COLO829 (cell line): ENCODE measurements at places on chromosomes 12 and 14.

GRCh38 chr12:76366163-76366562 lies 17.9 kb upstream of the BBS10 start:
- DNase-seq: no peak

GRCh38 chr14:95318399-95319311 lies 1.1 kb downstream of the CLMN start:
- DNase-seq: no peak

- no peak for DNase-seq
Observed at GRCh38 chr14:26204728-26205479, 392.9 kb downstream of the NOVA1 start.

- DNase-seq: no peak
Observed at GRCh38 chr14:91606851-91607250, 96.7 kb upstream of the PPP4R3A start.

- peak; percentile 35 for DNase-seq
Observed at GRCh38 chr14:23153851-23154796, 29.3 kb downstream of the SLC7A8 start.

DNA sequence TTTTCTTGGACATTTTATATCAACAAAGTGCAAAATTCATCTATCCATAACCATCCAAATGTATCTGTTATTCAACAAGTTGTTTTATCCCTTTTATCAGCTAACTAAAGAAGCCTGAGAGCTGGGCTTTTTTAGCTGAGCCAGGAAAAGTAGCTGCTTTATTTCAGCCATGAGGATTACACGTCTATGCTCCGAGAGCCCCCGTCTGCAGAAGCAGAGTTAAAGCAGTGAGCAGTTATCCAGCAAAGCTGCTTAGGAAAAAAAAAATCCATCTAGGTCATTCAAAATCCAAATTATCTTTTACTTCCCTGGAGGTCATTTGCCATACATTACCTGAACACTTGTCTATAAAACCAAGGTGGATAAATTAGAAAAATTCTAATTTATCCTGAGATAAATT lies 15.7 kb upstream of the HECTD1 start:
- no peak for DNase-seq

GRCh38 chr14:103546652-103547454 lies 15.6 kb downstream of the BAG5 start:
- DNase-seq: no peak

DNA sequence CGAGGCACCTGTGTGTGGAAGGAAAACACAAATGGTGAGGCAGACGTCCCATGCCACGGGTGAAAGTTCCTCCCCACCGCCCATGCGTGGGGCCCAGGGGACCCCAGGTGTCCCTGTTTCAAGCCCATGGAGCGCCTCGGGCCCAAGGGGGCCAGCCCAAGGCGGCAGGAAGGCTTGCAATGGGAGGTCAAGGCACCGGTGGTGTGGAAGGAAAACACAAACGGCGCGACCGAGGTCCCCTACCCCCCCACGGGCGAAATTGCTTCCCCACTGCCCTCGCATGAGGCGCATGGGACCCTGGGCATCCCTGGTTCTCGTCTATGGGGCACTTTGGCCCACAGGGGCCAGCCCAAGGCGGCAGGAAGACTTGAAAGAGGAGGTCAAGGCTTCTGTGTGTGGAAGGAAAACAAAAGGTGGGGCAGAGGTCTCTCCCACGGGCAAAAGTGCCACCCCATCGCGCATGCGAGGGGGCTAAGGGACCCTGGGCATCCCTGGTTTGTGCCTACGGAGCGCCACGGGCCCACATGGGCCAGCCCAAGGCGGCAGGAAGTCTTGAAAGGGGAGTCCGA lies 379.4 kb downstream of the ALG10 start:
- no peak for DNase-seq

DNA sequence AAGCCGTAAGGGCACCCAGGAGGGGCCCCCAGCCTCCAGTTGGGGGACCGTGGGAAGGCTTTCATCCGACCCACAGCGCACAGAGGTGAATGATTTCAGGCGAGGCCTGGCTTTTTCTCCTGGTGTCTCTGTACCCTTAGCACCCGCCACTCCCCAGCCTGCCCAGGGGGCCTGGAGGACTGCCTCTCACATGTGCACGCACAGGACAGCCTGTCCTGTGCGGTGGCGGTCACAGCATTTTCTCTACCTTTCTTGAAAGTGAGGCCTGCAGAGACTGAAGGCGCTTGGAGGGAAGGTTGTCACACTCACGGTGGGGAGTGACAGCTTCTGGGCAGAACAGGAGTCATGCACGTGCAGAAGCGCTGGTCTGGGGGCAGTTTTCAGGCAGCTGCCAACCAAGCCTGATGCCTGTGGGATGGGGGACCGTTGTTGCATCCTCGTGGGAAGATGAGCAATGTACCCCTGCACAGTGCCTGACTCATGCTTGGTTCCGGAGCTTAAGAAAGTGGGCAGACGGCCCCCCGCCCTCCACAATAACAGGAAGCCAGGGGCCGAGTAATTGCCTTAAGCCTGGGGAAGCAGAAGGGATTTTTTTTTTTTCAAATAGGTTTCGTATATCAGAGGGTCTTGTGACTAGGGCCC lies 148.1 kb downstream of the TSPAN9 start:
- no peak for DNase-seq

DNA sequence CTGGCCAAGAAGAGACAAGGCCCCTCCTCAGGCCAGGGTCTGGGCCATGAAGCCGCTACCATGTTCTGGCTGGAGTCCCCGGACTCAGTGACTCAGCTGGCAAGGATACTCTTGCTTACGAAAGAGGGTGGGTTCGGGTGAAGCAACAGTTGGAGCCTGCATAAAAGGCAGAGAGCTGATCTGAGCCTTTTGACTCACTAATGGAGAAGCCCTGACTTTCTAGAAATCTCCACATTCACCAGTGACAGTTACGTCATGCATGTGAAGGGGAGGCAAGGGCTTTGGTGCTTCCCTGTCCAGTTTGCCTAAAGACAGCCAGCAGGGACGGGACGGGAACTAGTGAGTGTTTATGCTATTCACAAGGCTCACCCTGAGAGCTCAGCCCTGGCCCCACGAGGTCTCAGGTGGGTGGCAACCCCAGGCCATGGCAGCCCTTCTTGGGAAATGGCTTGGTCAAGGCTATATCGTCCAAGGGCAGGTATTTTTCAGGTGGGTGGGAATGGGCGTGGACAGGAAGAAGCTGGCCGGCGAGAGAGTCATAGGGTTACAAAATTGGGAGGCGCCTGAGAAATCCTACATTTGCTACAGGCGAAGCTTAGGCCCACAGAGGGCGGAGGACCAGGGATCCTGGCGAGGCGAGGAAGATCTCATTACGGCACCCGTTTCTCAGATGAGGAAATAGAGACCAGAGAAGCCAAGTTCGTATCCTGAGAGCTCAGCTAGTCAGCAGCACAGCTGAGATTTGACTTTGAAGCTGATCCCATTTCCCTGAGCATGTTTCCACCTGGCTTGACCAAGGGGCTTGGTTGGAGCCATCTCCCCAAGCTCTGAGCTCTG lies 314.6 kb downstream of the BCL11B start:
- no peak for DNase-seq

GRCh38 chr12:15443611-15444010 lies 121.3 kb downstream of the PTPRO start:
- DNase-seq: no peak

DNA sequence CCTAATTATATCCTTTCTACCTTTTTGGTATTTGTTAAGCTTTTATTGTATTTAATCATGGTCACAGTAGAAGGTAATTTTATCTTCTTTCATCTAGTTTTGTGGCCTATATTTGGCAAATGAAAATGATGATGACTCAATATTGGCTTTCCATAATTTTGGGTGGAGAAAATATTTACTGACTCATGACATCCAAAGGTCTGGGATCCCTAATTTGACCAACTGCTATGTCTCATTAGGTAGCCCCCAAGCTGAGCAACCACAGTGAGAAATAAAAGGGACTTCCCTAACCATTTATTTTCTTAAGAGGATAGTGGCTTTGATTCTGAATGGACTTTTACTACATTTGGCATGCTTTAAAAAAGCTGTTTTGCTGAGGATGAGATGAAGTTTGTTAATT lies 289.5 kb downstream of the RMST start:
- no peak for DNase-seq

DNA sequence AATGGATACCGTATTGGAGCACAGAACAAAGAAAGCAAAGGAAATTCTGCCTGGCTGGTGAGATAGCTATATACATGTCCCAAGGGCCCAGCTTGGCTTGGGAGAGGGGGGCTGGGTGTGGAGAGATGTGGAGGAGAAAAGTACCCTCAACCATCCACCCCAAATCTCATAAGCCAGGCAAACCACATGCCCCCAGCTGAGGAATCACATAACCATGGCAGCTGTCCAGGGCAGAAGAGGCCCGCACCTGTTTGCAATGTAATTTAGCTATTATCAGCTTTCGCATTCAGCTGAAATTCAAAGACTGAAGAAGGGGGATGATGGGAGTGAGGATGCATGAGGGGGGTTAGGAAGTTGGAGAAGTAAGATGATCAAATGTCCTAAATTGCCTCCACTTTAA lies 196.1 kb downstream of the TBX5 start:
- DNase-seq: no peak

GRCh38 chr12:90543841-90544240 lies 411.1 kb downstream of the CCER1 start:
- DNase-seq: no peak

- no peak for DNase-seq
Observed at GRCh38 chr12:11798856-11799501, 149.5 kb downstream of the ETV6 start.

DNA sequence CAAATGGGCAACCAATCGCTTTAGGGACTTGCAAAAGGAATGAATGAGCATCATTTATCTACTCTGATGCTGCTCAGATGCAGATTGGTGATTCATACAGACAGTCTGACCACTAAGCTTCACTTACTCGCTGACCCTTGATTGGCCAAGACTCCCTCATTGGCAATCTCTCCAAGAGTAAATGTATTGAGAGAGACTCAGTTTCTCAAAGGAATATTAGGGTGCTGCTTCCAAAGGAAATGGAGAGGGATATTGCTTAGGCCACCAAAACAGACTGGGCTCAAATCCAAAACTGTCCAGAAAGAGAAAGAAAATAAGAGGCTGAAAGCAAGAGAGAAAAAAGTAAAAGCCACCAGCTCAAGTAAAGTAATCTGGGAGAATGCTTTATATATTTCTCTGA lies 785.2 kb downstream of the GALC start:
- peak; percentile 6 for DNase-seq

DNA sequence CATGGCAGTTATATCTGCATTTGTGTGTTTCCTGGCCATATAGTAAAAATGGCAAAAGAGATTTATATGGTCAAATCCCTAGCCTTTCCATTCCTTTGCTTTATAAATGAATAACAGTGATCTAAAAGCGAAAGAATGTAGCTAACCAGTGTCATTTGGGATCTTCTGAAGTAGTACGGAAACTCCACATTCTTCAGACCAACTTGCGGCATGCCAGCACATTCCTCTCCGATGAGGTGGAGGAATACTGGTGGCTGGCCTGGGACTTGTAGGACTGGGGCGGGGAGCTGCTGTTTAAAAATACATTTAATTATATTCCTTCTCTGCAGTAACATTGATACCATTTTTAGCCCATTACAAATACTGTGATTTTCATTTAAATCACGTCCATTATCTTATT lies 85.3 kb downstream of the SAMD4A start:
- peak; percentile 98 for DNase-seq

DNA sequence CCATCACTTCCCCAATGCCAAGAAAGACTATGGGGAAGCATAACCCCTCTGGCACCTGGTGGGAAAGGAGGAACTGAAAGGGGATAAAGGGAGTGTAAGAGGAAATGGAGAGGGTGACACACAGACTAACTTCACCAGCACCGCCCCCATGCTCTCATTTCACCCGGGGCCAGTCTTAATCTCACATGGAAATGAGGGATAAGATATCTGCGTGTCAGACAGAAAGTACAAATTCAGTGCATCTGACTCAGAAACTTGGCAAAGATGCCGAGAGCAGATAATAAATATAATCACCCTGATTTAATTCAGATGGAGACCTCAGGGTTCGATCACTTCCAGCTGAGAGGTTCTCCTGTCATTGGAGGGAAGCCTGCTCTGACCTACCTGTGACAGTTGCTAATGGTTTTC lies 191.6 kb downstream of the DUSP6 start:
- peak; percentile 61 for DNase-seq

DNA sequence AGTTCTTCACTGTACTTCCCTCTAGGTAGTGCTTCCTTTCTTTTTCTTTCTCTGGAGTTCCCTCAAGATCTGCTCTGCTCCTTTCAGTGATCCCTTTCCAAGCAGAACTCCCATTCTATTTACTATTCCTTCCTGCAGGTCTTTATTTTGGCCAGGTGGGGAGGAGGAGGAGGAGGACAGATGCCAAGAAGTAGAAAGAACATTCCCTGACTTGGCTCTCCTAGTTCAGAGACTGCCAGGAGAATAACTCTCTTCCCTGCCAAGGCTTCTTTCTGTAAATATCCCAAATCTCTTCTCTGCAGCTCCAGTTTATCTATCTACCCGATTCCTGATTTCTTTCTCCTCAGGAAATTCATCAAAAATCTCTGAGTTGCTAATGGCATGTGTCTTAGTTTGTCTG lies 229.6 kb upstream of the TMEM260 start:
- DNase-seq: no peak
